ENCODE measurements at places on chromosomes 16 and 17. TPM values are rescaled to one million over a fixed set of nuclear protein-coding genes. Genes with fewer than 3 reads are reported as not detected.

Gene PVALEF
- not detected for total RNA-seq

Gene OR3A2
- total RNA-seq, result not detected

Gene SAMD14
- 4.5 TPM for total RNA-seq

Gene CCL17
- not detected for total RNA-seq

Gene CDH13
- 0.48 TPM for total RNA-seq

Gene TCAP
- total RNA-seq, result 2.9 TPM

DNA sequence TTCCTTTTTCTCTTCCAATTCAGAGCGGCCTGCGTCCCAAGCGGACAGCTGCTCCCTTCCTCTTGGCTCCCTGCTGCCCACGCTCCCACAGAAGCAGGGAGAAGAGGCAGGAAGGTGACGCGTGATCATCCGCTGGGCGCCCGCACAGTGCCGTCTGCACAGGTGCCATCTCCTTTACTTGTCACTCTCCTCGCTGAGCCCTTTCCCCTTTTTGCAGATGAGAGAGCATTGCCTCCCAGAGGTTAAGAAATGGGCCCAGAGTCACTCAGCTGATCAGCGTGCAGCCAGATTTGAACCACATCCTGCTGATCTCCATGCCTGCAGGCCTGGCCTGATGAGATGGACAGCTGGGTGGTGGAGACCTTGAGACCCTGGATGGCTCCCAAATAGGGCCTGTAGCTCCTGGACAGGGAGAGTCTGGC, 299.8 kb downstream of the SEC14L1 start:
- H3K27me3 ChIP-seq, result no peaks in the 10 kb centered on the region
- H3K4me1 ChIP-seq, result peaks cover 47% of the 10 kb centered on the region
- H3K27ac ChIP-seq, result peak overlapping the region; percentile 43
- peaks cover 2% of the 10 kb centered on the region for H3K36me3 ChIP-seq
- H3K4me3 ChIP-seq, result no peak overlapping the region

- H3K4me3 ChIP-seq, result no peak overlapping the region
- no peak overlapping the region for H3K27ac ChIP-seq
- H3K27me3 ChIP-seq, result no peaks in the 10 kb centered on the region
- peaks cover 3% of the 10 kb centered on the region for H3K4me1 ChIP-seq
- DNase-seq, result no peak
Observed at GRCh38 chr17:69406941-69407340, 7.6 kb upstream of the MAP2K6 start.

DNA sequence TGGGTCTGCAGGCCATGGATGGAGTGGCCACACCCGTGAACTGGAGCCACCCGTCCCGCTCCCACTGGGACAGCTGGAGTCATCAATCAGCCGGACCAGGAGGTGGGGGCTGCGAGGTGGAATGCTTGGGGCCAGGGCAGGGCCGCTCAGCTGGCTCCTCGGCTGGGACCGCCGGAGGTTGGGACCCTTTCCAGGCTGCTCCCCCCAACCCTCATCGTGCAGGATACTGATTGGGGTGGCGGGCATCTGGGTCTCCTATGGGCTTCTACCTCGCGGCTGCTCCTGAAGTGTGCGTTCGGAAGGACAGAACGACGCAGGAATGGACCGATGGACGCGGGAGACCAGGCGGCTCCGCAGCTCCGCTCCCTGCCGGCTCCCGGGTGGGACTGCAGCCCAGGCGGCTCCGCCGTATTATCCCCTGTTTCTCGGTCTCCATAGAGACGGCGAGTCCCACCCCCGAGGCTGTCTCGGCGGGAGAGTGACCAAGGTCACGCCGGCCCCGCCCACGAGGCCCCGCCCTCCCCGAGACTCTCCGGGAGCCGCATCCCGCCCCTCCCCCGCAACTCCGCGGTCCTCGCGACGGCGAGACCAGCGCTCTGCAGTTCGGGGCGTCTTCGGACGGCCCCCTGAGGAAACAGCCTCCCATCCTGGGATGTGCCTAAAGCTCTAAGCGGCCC, at the start of gene TPPP3:
TSS of gene TPPP3 (minus strand) at position 388 of the 677 bp plus-strand sequence. CDS start 2,387 bp downstream, outside the sequence.
- no peaks in the 10 kb centered on the region for H3K36me3 ChIP-seq
- peak within 1 kb of the TSS; percentile 66 for H3K4me3 ChIP-seq
- H3K27me3 ChIP-seq, result peaks cover 56% of the 10 kb centered on the region
- peak; percentile 90 for DNase-seq
- H3K27ac ChIP-seq, result no peak within 1 kb of the TSS

DNA sequence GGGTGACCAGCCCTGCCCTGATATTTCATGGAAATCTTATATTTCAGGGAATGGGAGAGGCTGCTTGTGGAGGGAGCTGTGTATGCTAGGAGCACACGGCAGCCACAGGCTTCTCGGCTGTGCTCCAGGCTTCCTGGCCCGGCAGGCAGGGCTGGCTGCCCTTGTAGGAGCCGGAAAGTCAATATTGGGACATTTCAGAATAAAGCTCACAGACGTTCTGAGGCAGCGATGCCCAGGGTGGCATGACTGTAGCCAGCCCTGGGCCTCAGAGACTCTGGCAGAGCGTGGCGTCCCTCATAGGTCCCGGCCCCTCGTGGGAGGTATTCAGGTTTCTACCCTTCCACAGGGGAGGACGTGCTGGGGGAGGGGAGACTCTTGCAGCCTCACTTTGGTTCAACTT, 65.7 kb downstream of the BANP start:
- H3K4me3 ChIP-seq, result no peak overlapping the region
- H3K27ac ChIP-seq, result peak overlapping the region; percentile 42
- H3K36me3 ChIP-seq, result peaks cover 28% of the 10 kb centered on the region
- H3K27me3 ChIP-seq, result no peaks in the 10 kb centered on the region
- no peak for DNase-seq

DNA sequence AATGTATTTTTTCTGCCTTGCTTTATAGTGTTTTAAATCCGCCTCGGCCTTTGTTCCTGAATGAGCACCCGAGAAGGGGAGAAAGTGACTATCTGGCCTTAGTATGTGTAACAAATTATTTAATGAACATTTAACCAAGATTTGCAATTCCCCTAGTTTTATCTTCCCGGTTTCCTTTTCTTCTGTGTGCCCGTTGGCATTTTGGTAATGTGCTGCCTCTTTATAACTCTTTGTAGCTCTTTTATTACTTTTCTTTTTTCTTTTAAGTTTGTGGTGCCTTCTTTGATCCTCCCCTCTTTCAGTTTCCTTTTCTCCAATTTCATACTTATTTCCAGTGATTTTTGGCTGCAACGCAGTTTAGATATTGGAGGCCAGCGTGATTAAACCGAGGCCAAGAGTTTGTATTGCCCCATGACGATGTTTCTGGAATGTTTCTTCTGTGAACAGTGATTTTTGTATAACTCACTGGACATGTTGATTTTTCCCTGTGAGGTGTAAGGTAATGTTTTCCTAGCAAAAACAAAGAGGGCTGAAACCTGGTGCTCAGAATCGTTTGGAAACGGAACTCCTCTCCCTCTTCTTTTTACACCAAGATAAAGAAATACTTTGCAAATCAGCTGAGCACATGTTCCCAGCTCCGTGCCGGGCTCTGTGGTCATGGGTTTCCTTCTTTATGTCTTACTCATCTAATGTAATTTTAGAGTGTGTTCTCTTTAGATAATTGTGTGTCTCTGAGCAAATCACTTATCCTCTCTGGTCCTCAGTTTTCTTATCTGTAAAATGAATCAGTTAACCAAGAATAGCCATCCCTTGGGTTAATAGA, 344.3 kb downstream of the WWOX start:
- no peak overlapping the region for H3K27ac ChIP-seq
- H3K4me1 ChIP-seq, result peaks cover 16% of the 10 kb centered on the region
- no peaks in the 10 kb centered on the region for H3K36me3 ChIP-seq
- H3K27me3 ChIP-seq, result no peaks in the 10 kb centered on the region

- H3K27me3 ChIP-seq, result no peaks in the 10 kb centered on the region
- H3K4me3 ChIP-seq, result no peak overlapping the region
- no peak for DNase-seq
- H3K4me1 ChIP-seq, result no peaks in the 10 kb centered on the region
- H3K27ac ChIP-seq, result no peak overlapping the region
Observed at GRCh38 chr16:10827691-10828341, 9.2 kb upstream of the TVP23A start.

DNA sequence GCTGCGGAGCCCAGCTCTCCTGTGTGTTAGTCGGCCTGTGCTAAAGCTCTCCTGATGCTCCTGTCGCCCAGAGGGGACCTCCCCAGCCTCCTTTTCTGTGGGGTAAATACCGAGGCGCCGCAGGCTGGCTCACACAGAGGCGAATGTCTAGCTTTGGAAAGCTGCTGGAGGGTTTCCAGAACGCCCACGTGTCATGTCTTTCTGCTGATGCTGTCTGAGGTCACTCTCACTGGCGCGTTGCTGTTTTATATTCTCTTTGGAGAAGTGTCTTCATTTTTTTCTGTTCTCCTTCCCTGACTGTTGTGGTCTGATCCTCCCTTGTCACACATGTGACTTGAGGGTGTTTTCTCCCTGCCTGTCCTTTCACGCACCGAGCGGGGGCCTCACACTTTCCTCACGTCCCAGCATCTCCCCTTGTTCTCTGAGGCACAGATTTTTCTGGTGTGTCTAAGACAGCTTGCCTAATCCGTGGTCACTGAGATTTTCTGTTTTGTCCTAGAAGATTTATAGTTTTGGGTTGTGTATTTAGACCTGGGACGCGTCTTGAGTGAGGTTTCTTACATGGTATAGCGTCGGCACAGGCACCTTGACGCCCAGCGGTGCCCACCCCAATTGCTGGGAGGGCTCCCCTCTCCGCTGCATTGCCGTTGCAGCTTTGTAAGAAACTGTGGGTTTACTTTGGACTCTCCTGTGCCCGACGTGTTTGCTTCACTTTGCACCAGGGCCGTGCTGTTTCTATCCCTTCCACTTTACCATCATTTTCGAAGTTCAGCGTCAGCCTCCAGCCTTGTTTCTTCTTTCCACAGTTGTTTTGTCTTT, 92.1 kb upstream of the ZNF750 start:
- H3K27ac ChIP-seq, result peak overlapping the region; percentile 88
- H3K4me1 ChIP-seq, result no peaks in the 10 kb centered on the region
- peak; percentile 2 for DNase-seq
- no peak overlapping the region for H3K4me3 ChIP-seq
- H3K27me3 ChIP-seq, result no peaks in the 10 kb centered on the region

DNA sequence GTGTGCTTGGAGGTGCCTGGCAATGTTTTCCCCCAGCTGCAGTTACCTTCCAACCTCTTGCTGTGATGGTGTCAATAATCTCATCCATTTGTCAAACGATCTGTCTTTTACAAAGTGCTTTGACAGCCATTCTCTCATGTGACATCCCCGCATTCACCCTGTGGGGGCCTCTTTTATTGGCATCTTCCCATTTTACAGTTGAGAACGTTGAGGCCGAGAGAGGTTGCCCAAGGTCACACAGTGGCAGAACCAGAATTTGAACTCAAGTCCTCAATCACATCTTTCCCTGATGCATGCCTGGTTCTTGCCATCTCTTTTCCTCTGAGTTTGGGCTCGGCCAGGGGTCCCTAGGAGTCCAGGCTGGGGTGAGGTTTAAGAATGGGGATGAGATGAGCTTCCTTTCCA, 1.5 kb downstream of the TAOK2 start:
- H3K27ac ChIP-seq, result peak overlapping the region; percentile 8
- peaks cover 44% of the 10 kb centered on the region for H3K36me3 ChIP-seq
- peak overlapping the region; percentile 92 for H3K4me3 ChIP-seq
- peaks cover 27% of the 10 kb centered on the region for H3K4me1 ChIP-seq

GRCh38 chr16:64870859-64871258, 251.0 kb downstream of the CDH11 start:
- no peak overlapping the region for H3K4me3 ChIP-seq
- no peaks in the 10 kb centered on the region for H3K36me3 ChIP-seq
- H3K27ac ChIP-seq, result no peak overlapping the region
- no peaks in the 10 kb centered on the region for H3K4me1 ChIP-seq
- no peak for DNase-seq

DNA sequence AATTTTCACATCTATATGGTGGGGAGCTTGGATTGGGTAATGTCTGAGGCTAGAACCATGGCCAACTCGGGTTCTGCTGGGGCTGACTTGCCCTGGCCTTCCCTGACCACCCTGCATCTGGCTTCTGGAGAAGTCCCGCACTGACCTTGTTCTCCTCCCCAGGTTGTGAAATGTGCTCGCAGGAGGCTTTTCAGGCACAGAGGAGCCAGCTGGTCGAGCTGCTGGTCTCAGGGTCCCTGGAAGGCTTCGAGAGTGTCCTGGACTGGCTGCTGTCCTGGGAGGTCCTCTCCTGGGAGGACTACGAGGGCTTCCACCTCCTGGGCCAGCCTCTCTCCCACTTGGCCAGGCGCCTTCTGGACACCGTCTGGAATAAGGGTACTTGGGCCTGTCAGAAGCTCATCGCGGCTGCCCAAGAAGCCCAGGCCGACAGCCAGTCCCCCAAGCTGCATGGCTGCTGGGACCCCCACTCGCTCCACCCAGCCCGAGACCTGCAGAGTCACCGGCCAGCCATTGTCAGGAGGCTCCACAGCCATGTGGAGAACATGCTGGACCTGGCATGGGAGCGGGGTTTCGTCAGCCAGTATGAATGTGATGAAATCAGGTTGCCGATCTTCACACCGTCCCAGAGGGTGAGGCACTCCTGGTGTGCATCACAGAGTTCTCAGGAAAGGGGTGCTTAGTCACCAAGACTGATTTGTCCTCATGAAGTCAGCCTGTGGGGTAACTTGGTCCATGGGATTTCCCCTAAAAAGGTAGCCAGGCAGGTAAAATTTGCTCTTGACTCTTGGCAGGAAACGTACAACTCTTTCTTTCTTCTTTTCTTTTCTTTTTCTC, 6.1 kb downstream of the NOD2 start:
- H3K36me3 ChIP-seq, result peaks cover 10% of the 10 kb centered on the region

GRCh38 chr17:41957031-41957868, 9.3 kb upstream of the CNP start:
- DNase-seq, result peak; percentile 26
- peaks cover 30% of the 10 kb centered on the region for H3K4me1 ChIP-seq
- H3K4me3 ChIP-seq, result no peak overlapping the region
- H3K27me3 ChIP-seq, result peaks cover 2% of the 10 kb centered on the region

- peaks cover 20% of the 10 kb centered on the region for H3K36me3 ChIP-seq
- no peak overlapping the region for H3K27ac ChIP-seq
- H3K4me3 ChIP-seq, result peak overlapping the region; percentile 79
- peaks cover 11% of the 10 kb centered on the region for H3K27me3 ChIP-seq
Observed at GRCh38 chr17:1484060-1484535, 8.4 kb downstream of the MYO1C start.

- no peak for DNase-seq
- no peaks in the 10 kb centered on the region for H3K27me3 ChIP-seq
Observed at GRCh38 chr17:32103476-32104113, 38.7 kb upstream of the RHOT1 start.

- no peak overlapping the region for H3K4me3 ChIP-seq
- H3K36me3 ChIP-seq, result no peaks in the 10 kb centered on the region
- peak overlapping the region; percentile 45 for H3K27ac ChIP-seq
- no peak for DNase-seq
- H3K4me1 ChIP-seq, result peaks cover 73% of the 10 kb centered on the region
- H3K27me3 ChIP-seq, result no peaks in the 10 kb centered on the region
Observed at GRCh38 chr17:50916026-50916707, 50.0 kb upstream of the TOB1 start.

GRCh38 chr16:2962334-2963073, 1.6 kb upstream of the KREMEN2 start:
- DNase-seq, result no peak
- H3K4me1 ChIP-seq, result peaks cover 6% of the 10 kb centered on the region
- no peak overlapping the region for H3K27ac ChIP-seq
- peaks cover 25% of the 10 kb centered on the region for H3K27me3 ChIP-seq
- peak overlapping the region; percentile 63 for H3K4me3 ChIP-seq

All from WTC11 (cell line).